ENCODE measurements at places on chromosomes 4 and X. TPM values are rescaled to one million over a fixed set of nuclear protein-coding genes. Genes with fewer than 3 reads are reported as not detected.
A peak's percentile ranks its signal among the peaks of the same experiment; 100 is the strongest.

DNA sequence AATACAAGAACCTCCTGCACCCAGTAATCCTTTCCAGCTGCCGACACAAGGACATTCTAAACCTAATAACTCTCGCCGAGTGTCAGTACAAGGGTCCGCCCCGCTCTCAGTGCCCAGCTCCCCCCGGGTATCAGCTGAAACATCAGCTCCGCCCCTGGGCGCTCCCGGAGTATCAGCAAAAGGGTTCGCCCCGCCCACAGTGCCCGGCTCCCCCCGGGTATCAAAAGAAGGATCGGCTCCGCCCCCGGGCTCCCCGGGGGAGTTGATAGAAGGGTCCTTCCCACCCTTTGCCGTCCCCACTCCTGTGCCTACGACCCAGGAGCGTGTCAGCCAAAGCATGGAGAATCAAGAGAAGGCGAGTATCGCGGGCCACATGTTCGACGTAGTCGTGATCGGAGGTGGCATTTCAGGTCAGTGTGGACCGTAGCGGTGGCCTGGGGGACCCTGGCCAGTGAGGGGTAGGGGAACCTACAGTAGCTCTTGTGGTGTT is at the start of gene MAOA:
TSS of gene MAOA (plus strand) at position 295 of the 490 bp plus-strand sequence. CDS start at position 338, 43 bp downstream.
- peak; percentile 75 for DNase-seq

DNA sequence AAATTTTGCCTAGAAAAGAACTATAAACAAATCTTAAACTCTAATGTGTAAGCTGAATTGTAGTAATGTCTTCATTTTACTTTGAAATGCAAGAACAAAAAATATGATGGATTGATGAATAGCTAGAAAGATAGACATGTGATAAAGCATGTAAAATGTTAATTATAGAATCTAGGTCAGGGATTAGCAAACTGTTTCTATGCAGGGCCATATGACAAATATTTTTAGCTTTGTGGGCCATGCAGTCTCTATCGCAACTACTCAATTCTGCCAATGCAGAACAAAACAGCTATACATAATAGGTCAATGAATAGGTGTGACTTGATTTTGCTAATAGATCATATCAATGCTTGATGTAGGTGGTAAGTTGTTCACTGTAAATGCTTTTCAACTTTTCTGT is 75.3 kb downstream of the TBCK start:
- DNase-seq, result no peak

DNA sequence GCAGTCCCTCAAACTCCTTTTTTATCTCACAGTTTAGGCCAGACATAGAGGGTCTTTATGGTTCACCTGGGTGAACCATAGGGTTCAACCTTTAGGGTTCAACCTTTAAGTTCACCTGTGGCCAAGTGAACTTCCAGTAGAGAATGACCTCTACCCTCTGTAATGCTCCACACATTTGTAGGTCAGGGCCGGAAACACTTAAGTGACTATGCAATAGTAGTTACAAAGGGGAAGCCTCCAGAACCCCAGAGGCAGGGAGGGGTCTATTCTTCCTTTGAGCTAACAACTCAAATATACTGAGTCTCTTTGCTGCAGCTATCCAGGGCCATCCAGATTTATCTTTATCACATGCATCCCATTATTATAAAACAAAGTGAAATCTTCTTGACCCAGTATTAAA is 100.0 kb downstream of the LARP1B start:
- no peak for DNase-seq

COX7B2 gene
- total RNA-seq, result not detected

FGFR3 gene
- 66.2 TPM for total RNA-seq

- no peak for DNase-seq
These were observed 228.5 kb downstream of the ANKRD50 start for GRCh38 chr4:124484008-124484407.

ARX gene
- total RNA-seq, result not detected

DNA sequence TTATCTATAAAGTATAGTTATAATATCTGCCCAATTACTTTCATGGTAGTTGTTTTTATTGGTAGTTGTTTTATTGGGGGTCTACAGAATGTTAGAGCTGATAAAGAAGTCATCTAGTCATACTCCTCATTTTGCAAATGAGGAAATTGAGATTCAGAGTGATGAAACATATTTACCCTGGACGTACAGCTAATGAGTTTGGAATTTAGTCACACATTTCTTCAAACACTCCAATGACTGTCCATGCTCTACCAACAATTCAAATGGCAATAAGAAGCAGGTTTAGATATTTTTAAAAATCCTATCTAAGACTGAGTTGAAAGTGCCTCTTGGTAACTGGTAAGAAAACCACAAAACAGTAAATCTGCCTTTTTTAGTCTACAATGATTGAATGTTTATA is 98.2 kb downstream of the MAGEC1 start:
- DNase-seq, result no peak

- DNase-seq, result peak; percentile 40
These were observed 7.2 kb downstream of the GNRHR start for GRCh38 chr4:67746797-67747495.

- DNase-seq, result peak; percentile 10
These were observed 103.0 kb downstream of the SNCA start for GRCh38 chr4:89733946-89734345.

Measured in umbilical cord (tissue), 2 donors.